ENCODE measurements at places on chromosomes 3 and 15.

GRCh38 chr3:112425382-112425781, 73.9 kb downstream of the BTLA start:
- no peak for DNase-seq

DNA sequence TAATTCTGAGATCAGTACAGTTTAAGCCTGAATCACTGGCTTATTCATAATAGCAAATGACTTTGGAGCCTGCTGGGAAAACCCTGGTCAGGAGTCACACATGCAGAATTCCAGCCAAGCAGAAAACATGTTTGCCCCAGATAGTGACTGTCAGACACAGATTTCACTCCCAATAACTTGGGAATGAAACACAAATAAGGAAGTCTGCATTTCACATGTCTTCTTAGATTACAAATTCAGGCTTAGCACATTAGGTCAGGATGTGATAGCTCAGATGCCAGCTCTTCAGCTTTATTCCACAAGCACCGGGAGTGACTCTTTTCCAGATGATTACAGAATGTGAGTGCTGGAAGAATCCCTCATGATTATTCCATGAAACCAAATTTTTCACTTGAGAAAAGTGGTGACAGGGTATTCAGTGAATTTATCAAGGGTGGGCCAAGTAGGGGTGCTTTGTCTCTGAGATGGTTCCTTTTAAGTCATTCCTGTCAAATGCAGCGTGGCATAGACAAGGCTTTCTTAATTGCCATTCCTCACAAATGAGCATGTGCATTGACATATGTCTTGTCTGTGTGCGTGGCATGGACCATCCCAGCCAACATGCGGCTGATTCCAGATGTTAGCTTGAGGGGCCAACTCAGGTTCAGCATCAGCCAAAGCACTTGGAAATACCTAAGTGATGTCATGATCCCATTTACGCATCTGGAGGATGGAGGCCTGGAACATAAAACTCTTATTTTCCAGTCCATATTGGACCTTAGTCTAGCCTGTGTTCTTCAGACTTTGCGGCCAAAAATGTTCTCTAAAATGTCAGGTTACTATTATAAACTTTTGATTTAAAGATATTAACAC, 191.0 kb downstream of the EPHB1 start:
- no peak for DNase-seq

GRCh38 chr3:42855547-42856380, 19.9 kb downstream of the CYP8B1 start:
- DNase-seq = no peak

- no peak for DNase-seq
These were observed 443 bp upstream of the NR2F2 start for GRCh38 chr15:96330064-96330449.
